ENCODE measurements at places on chromosomes 2 and 18. TPM values are rescaled to one million over a fixed set of nuclear protein-coding genes. Genes with fewer than 3 reads are reported as not detected.

- no peak for DNase-seq
- H3K4me1 ChIP-seq = peaks cover 12% of the 10 kb centered on the region
- peak overlapping the region; percentile 60 for H3K27ac ChIP-seq
Observed at GRCh38 chr2:191202209-191202721, 42.9 kb upstream of the MYO1B start.

GRCh38 chr2:110896226-110896625, 163.9 kb downstream of the ACOXL start:
- no peak overlapping the region for H3K27ac ChIP-seq
- peaks cover 33% of the 10 kb centered on the region for H3K27me3 ChIP-seq
- H3K4me3 ChIP-seq = no peak overlapping the region
- H3K4me1 ChIP-seq = no peaks in the 10 kb centered on the region

DNA sequence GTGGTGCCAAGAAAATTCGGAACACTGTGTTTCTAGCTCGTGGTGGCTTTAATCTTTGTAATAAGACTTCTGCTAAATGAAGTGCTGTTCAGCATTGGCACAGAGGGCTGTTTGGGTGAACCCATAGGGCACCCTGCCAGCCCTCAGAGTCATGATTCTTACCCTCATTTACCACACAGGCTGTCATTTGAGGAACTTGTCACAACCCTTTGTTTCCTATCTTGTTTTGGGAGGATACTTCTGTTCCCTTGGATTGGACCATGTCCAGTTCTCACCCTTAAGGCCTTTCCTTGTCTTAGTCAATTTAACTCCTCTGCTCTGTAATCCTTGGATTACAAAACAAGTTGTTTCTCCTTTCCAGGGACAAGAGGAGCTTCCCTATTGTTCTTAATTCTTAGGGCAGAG, 225.7 kb downstream of the MTX2 start:
- no peak overlapping the region for H3K4me3 ChIP-seq
- H3K4me1 ChIP-seq = peaks cover 38% of the 10 kb centered on the region
- DNase-seq = peak; percentile 49
- no peaks in the 10 kb centered on the region for H3K36me3 ChIP-seq

- DNase-seq = no peak
- no peaks in the 10 kb centered on the region for H3K36me3 ChIP-seq
- no peak overlapping the region for H3K4me3 ChIP-seq
Observed at GRCh38 chr2:33064349-33064801, 117.6 kb downstream of the LTBP1 start.

DNA sequence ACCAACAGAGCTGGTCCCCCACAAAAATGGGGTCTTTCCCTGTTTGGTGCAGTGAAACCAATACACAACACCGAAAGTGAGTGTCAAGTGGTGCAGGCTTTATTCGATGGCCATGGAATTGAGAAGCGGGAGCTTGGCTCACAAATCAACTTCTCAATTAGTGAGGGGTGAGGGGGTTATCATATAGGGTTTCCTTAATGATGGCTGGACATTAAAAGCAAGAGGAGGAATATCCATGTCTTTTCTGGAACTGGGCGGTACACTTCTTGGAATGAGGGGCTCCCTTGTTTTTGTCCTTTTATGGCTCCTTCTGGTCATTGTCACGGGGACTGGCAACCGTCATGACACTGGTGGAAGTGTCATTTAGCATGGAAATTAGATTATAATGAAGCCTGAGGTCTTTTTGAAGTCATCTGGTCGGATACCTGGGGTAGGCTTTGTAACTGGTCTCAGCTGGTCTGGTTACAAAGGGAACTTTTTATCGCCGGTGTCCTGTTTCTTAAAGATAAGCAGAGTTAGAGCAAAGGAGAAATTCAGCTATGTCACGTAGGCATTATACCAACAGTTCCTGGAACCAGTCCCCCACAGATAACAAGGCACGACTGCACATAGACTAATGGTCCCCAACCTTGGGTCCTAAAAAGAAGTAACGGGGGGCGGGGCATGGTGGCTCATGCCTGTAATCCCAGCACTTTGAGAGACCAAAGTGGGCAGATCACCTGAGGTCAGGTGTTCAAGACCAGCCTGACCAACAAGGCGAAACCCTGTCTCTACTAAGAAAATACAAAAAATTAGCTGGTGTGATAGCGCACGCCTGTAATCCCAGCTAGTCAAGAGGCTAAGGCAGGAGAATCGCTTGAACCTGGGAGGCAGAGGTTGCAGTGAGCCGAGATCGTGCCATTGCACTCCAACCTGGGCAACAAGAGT, 93.5 kb upstream of the NDUFV2 start:
- H3K27ac ChIP-seq = no peak overlapping the region
- H3K27me3 ChIP-seq = peaks cover 10% of the 10 kb centered on the region
- peaks cover 3% of the 10 kb centered on the region for H3K4me1 ChIP-seq
- no peak overlapping the region for H3K4me3 ChIP-seq

DNA sequence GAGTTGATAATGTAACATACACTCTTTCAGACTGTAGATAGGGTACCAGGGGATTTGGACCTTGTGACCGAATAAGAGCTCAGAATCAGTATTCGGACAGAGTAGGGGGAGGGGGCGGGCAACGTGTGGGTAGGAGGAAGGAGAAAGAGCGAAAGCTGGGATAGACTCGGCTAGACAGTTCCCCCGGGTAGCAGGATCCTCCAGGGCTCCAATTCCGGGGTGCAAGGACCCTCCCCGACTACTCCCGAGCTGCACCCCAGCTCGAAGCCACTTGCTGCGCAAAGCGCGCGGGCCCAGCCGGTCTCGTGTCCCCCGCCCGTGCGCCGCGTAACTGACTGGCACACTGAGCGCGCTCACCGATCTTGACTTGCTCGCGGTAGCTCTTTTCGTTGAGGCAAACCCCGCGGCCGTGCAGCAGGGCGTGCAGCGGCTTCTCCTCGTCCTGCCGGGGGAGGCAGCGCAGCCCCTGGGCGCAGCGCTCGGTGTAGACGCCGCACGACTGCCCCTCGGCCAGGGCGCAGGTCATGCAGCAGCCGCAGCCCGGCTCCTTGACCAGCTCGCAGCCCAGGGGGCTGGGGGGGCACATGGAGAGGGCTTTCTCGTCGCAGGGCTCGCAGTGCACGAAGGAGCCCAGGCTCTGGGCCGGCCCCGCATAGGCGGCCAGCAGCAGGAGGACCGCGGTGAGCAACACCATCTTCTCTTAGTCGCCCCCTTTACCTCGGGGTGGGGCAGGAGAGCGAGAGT, 1.1 kb downstream of the IGFBP5 start:
- peak; percentile 66 for DNase-seq
- peaks cover 88% of the 10 kb centered on the region for H3K4me1 ChIP-seq
- peak overlapping the region; percentile 94 for H3K27ac ChIP-seq
- peaks cover 10% of the 10 kb centered on the region for H3K27me3 ChIP-seq

The SLC16A14 gene
- 3.4 TPM for total RNA-seq

The ADD2 gene
- 2.7 TPM for total RNA-seq

Data from left ventricle myocardium inferior (tissue), 1 donor.